Endodermal cell (in vitro differentiated cells): ENCODE measurements at places on chromosomes 6 and 20.
A peak's percentile ranks its signal among the peaks of the same experiment; 100 is the strongest.

- DNase-seq: peak; percentile 71
Observed at GRCh38 chr20:62122654-62123449, 577 bp downstream of the LSM14B start.

DNA sequence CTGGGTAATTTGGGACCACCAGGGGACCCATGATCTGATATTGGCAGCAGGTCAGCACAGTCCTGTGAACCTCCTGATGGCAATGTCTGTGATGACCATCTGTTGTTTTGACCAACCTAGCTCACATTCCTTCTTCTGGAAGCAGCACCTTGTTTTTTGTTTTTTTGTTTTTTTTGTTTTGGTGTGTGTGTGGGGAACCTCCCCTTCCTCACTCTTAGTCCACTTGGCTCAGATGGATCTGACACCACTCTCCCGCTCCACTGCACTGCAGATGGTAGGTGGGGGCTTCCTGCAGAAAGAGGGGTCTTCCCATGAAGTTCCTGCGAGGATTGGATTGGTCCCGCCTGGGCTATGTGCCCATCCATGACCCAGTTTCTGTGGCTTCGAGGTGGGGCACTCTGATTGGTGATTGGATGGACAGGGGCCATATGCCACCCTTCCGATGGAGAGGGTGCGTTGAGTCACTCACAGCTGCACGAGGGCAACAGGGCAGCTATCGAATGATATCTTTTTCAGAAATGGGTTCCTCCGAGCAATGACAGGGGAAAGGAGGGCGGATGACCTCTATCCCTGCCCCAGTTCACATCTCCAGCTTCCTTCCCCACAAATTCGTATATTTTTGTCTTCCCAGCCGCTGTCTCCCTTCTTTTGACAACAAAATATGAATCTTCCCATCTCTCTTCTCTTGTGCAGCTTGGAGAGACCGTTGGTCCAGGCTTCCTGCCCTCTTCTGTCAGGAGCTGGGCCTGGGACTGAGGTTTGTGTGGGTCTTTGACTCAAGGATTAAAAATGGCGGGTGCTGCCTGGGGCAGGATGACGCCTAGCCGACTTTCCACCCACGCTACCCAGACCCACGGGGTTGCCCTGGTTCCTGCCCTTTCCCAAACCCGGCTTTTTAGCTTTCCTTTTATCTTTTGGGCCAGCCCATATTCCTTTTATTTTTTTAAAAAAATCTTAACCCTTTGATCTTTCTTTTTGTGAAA lies 132.1 kb upstream of the KCNG1 start:
- no peak for DNase-seq

GRCh38 chr6:121800047-121800446 lies 364.6 kb downstream of the GJA1 start:
- no peak for DNase-seq

DNA sequence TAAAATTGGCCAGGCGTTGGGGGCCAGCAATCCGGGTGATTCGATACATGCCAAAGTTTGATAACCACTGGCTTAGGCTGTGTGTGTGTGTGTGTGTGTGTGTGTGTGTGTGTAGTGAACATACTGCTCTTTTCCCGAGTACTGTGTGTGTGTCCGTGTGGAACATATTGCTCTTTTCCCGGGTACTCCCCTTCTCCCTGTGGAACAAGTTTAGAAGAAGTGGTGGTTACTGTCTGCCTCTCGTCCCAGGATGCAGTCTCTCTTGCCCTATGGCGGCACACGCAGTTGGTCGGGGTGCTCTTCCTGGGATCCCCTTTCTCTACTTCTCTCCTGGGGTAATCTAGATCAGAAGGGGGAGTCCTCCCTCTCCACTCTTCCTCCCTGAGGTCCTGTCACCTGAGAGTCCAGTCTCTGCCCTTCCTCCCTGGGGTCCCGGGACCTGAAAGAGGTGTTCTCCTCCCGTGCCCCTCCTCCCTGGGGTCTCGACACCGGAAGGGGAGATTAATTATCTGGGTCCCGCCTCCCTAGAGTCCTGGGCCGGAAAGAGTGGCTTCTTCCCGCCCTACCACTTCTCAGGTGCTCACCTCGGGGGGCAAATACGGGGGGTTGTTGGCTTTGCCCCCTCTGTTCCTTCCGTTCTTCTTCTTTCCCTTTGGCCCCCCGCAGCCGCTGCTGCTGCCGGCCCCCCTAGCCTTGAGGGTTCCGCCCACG lies 516 bp downstream of the GTPBP2 start:
- peak; percentile 87 for DNase-seq
